ENCODE measurements at places on chromosomes 1 and 21.

GRCh38 chr1:201013991-201014815, 9.3 kb downstream of the KIF21B start:
- DNase-seq: peak; percentile 71

- no peak for DNase-seq
Observed at GRCh38 chr1:89286549-89287180, 14.0 kb upstream of the GBP5 start.

DNA sequence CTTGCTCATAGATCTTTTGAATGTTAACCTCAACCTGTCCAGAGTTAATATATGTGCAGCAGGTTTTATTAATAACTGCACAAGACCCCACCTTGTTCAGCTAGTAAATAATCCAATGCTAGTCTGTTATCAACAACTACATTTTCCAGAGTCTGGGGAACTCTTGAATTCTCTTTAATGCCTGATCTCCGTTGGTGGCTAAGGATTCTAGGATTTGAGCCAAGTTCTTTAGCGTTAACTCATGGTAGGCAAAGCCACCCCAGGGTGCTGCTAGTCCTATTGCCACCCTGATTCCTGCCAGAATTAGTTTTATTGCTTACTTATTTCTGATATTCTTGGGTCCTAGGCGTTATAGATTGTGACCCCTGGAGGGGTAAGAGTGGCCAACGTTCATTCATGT, 12.8 kb downstream of the BACE2 start:
- no peak for DNase-seq

GRCh38 chr1:30318864-30319718, 404.3 kb downstream of the MATN1 start:
- DNase-seq: no peak

DNA sequence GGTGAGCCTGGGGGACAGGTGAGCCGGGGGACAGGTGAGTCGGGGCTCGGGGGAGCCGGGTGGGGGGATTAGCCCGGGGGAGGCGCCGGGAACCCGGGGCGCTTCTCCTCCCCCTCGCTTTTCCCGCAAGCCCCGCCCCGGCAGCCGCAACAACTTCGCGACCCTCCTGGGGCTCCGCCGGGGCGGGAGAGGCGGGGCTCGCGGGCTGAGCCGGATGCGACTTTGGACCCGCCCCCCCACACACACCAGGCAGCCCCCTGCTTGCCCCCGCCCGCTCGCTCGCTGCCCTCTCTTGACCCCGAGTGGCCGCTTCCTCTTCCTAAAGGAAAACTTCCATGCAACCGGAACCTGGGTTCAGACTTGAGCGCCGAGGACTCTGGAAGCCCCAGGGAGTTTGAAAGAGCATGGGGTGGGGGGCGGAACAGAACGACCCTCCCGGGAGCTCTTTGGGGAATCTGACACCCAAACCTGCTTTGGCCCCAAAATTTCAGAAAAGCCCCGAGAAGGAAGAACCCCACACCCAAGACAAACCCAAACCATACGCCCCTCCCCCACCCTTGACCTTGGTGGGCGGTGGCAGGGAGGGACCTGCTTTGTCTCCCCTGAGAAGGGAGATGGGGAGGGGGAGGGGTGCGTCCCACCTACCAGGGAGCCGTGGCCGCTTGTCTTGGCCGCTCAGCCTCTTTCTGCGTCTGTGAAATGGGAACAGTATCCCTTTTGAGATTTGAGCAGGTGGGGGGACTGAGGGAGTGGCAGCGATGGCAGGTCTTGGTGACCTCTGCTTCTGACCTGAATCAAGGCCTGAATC, 550 bp downstream of the ARHGEF16 start:
- DNase-seq: no peak

DNA sequence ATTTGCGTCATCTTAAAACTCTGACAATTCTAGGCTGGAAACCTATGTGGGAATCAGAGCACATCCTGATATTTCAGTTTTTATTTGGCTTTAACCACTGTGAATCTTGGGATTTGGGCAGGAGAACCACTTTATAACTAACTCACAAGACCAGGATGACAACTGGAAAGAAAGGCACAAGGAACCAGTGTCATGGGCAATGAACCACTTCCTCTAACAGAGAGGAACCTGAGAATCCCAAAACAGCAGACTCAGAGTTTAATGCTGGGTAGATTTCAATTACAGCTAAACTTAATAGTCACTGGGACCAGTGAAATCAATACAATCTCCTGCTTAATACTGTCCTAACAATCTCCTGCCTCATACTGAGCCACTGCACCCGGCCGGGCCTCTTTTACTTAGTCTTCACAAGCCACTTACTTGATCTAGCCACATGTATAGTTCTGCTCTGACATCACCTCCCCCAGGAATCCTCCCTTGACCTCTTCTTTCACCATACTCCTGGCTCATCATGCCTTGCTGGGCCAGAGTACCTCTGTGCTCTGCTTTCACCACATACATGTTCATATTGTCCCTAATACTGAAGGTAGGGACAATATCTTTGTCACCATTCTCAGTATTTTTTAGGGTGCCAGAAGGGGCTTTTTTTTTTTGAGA, 20.2 kb upstream of the SLFNL1 start:
- no peak for DNase-seq

DNA sequence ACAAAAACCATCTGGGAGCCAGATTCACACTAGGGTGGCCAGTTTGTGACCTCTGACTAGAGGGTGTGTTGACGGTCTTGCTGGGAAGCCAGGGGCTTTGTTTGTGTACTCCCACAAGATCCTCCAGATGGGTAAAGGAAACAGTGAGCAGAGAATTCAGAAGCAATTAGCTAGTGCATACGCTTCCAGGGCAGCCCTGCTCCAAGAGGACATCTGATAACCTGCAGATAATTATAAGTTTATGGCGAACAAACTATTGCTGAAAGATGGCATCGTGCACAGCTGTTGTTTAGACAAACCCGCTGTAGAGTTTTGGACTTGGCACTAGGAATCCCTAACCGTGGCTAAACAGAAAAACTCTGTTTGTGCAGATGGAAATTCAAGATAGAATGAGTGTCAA, 326.4 kb downstream of the TGFB2 start:
- no peak for DNase-seq

DNA sequence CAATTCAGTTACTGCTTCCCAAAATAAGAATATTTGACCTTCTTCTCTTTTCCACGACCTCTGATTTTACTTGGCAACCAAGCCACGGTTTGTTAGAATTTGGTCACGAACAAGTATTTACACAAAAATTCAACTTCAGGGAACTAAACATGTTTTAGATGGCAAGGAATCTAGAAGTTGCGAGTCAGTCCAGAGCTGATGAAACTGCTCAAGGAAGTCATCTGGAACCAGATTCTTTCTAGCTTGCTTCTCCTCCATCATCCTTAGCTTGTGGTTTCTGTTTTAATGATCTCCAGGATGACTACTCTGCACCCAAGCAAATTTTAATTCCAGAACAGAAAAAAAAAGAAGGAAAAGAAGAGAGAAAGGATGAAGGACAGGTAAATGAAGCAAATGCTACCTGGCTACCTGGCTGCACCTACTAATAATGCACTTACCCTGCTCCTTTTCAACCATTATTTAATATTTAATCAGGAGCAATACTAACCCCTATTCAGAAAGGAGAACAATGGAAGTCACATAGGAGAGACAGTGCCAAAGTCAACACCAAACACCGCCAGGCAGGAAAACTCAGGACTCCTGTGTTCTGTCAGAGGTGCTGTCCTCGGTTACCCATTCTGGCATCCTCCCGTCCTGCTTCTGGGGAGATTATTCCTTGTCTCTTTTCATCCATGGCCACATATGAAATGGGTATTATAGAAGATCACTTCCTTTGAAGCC, 54.2 kb upstream of the RGS7 start:
- DNase-seq: no peak

- DNase-seq: no peak
Observed at GRCh38 chr21:39934895-39935294, 67.7 kb downstream of the PCP4 start.

DNA sequence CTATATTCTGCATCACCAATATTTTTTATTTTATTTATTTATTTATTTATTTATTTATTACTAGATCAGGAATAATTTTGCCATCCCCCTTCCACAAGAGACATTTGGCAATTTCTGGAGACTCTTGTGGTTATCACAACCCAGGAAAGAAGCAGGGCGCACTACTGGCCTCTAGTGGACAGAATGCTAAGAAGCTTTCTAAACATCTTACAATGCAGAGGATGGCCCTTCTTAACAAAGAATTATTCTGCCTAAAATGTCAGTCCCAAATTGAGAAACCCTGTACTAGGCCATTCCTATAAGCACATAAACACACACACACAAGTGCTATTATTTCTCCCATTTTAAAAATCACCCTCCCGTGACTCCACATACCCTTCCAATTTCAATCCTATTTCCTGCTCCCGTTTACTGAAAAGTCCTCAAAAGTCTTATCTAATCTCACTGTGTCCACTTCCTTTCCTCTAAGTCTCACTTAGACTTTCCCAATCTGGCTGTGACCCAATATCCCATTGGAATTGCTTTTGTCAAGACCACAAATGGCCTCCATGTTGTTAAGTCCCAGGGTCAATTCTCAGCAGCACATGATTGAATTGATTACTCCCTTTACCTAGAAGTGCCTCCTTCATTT, 43.7 kb upstream of the RNF11 start:
- peak; percentile 13 for DNase-seq

GRCh38 chr1:219350172-219350931, 176.7 kb downstream of the LYPLAL1 start:
- DNase-seq: no peak

- DNase-seq: no peak
Observed at GRCh38 chr21:41885341-41886024, 6.3 kb upstream of the PRDM15 start.

- no peak for DNase-seq
Observed at GRCh38 chr1:207921321-207921720, 10.4 kb upstream of the CD34 start.

GRCh38 chr1:15371610-15372545, 37.8 kb upstream of the EFHD2 start:
- no peak for DNase-seq

- DNase-seq: no peak
Observed at GRCh38 chr21:46368533-46369285, 44.8 kb downstream of the PCNT start.

- no peak for DNase-seq
Observed at GRCh38 chr1:159239551-159240220, 35.0 kb downstream of the ACKR1 start.

DNA sequence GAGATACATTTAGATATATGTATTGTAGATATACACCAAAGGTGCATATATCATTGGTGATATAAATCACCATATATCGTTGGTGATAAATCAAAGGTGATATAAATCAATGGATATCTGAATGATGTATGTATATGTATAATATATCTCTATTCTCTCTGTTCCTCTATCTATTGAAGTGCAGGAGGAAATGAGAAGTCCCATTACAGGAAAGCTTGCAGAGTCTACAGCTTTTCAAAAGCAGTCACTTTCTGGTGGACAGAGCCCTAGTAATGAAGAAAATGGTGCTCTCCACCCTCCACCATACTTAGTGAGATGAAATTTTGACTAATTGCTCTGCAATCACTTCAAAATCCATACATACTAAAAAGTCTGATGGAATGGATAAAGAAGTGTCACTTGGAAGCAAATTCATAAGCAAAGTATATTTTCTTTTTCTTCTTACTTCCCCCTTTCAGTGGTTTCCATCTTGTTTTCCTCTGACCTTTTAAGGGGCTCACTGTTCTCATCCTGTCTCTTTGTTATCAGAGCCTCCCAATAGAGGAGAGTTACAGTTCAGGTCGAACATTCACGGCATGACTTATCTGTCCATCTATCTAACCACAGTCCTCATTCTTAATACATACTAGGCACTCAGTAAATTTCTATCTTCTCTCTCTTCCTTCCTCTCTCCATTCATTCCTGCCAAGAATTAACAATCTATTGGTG, 227.2 kb downstream of the KCNJ6 start:
- DNase-seq: no peak

- no peak for DNase-seq
Observed at GRCh38 chr1:117600966-117601365, 4.9 kb upstream of the TENT5C start.

GRCh38 chr1:156419854-156420204, 50.8 kb downstream of the RHBG start:
- no peak for DNase-seq

DNA sequence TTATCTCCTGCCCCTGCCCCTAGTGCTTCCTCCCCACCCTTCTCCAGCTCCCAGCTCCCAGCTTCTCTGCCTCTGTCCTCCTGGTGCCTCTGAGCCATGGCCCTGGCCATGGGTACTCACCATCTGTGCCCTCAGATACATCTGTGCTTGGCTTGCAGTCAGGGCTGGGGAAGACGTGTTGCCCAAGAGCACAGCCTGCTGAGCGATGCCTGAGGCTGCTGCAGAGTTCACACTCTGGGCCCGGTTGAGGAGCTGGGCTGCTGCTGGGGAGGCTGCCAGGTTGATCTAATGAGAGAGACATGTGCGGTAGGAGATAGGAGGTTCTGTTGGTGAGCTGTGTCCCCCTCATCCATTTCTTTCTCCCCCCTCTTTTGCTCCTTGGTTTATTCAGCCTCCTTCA, 49.4 kb upstream of the A3GALT2 start:
- DNase-seq: no peak

DNA sequence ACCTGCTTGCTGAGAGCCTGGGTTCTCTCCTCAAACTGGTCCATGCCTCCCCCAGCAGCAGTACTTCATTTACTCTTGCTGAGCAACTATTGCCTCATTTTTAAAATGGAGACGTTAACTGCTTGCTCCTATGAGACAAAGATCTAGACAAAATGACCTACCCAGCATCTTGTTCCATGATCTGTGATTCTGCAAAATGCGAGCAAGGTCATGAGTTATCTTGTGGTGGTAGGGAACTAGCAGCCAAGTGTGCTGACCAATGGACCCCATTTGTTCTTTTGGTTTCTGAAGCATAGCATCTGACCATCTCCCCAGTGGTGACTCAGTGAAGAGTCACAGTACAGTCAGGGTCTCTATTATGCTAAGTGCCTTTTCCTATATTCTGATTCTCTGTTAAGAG, 40.4 kb downstream of the TBX15 start:
- no peak for DNase-seq

- no peak for DNase-seq
Observed at GRCh38 chr1:204544321-204544720, 28.1 kb downstream of the MDM4 start.

DNA sequence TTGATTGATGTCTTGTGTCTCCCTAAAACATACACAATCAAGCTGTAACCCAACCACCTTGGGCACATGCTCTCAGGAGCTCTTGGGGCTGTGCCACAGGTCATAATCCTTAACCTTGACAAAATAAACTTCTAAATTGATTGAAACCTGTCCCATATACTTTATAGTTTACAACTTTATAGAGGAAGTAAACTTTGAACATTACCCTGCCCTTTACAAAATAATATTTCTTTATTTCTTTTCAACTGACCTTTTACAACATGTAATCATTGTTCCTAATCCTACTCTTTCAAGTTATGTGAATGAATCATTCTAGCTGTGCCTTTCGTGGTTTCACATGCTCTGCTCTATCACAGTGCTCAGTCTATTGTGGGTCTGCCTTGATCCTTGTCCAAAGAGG, 118.3 kb upstream of the ATP1A1 start:
- no peak for DNase-seq
